Suppressor macrophage treated with lipopolysaccharide for 4 hours (primary cell): ENCODE measurements at places on chromosomes 4 and X.

- DNase-seq: peak; percentile 61
Observed at GRCh38 chr4:102687982-102688433, 72.8 kb downstream of the MANBA start.

DNA sequence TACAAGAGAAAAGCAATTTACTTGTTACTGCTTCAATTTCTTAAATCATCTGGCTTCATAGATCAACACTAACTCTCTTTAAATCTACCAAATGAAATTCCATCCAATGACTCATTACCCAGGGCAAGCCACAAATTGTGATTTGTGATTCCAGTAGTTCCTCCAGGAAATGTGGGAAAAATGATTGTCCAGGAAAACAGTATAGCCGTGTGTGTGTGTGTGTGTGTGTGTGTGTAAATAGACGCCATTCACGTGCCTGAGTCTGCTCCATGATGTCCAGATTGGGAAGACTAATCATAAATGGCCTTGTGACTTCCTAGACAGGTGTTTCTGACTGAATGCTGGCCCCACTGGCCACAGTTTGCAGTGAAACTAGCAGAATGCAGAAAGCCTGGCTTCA is 121.3 kb downstream of the HS6ST2 start:
- no peak for DNase-seq

DNA sequence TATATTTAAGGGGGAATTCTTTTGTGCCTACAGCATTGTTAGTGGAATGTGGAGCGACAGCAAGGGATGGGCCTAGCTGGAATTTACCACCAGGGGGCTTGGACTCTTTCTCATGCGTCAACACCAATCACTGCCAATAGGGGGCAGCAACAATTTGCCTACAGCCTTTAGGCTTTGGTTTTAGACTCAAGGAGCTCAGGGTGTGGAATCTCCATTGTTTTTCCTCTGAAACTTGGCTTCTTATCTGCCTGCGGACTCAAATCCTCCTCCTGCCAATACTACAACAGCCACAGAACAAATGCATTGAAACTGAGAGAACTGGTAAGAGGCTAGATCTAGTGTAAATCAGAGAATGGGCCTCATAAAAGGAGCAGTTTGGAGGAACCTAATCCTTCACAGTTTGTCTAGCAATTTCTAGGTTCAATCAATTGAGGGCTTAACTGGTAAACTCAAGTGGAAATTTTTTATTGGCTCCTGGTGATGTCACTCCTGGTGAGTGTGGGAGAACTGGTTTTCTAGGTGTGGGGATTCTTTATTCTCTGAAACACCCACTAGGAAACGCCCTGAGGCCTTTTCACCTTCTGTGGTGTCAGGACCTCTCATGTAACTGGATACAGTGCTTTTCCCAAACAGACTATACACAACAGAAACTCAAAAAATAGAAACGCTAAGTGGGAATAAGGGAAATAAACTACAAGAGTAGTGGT is 27.9 kb upstream of the TMSB4X start:
- DNase-seq: peak; percentile 87

GRCh38 chr4:129842096-129842495 is 746.1 kb downstream of the C4orf33 start:
- DNase-seq: no peak

- DNase-seq: no peak
Observed at GRCh38 chrX:113470166-113470565, 629.5 kb upstream of the AMOT start.

- no peak for DNase-seq
Observed at GRCh38 chrX:8304668-8305067, 133.6 kb upstream of the VCX2 start.

DNA sequence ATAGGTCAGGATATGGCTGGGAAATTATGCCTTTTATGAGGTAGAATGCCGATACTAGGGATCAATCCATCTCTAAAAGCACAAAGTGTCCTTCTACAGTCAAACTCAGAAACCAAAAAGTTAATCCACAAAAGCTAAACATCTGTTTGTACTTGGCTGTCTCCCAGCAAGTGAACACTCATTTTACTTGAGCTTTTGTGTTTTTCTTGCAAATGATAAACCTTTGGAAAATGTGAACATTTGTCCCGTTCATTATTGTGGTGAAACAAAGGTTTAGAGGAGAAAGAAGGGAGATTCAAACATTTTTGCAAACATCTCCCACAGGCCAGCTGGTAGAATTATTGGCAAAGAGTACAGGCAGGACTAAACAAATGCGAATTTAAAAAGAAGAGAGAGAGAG is 300.6 kb upstream of the SPANXN1 start:
- no peak for DNase-seq

GRCh38 chrX:40068048-40068447 is 29.7 kb downstream of the BCOR start:
- no peak for DNase-seq

- no peak for DNase-seq
Observed at GRCh38 chr4:126264839-126265238, 950.1 kb downstream of the FAT4 start.

DNA sequence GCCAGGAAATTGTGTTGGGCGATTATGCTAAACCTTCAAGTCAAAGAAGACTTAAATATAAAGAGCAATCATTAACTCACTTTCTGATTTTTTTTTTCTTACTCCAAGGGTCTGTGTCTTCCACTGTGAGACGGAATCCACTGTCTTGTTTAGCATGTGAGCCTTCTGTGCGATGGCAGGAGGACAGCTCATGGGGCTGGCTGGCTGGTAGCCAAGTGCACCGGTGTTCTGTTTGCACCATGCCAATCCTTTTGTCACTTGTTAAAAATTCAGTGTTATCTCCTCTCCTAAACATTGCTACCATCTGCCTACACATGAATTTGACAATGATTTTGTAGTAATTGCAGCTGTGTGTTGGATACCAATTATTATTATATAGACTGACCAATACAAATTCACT is 1056.3 kb upstream of the IGFBP7 start:
- no peak for DNase-seq

GRCh38 chrX:21412883-21413282 is 38.7 kb downstream of the CNKSR2 start:
- no peak for DNase-seq

DNA sequence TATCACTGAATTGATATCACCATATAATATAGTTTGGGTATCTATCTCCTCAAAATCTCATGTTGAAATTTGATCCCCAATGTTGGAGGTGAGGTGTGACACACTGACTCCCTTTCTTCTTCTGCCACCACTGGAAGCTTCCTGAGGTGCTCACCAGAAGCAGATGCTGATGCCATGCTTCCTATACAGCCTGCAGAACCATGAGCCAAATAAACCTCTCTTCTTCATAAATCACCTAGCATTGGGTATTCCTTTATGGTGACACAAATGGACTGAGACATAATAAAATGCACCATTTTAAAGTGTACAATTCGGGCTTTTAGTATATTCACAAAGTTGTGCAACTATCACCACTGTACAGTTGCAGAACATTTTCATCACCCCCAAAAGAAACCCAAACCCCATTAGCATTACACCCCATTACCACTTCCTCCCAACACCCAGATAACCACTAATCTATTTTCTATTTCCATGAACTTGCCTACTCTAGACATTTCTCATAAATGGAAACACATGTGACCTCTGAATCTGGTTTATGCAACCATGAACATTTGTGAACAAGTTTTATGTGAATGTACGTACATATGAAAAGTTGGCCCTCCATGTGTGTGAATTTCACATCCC is 148.9 kb downstream of the OPHN1 start:
- no peak for DNase-seq

GRCh38 chr4:158356301-158356700 is 146.0 kb downstream of the TMEM144 start:
- DNase-seq: no peak

DNA sequence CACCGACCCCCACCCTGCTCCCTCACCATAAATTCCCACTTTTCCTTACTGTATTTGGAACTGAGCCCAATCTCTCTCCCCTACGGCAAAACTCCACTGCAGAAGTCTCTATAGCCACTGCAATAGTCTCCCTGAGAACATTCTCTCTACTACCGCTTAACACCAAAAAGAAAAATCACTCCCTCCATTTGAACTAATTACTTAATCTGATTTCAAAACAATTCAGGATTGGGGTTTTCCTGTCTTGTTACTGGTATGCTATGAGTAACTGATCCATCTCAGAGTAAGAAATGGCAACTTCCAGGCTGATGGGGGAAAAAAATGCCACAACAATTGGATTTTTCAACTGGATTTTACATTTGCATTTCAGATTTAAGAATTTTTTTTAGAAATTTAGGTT is 5.8 kb downstream of the PAPSS1 start:
- peak; percentile 32 for DNase-seq

GRCh38 chr4:105990933-105991332 is 95.7 kb downstream of the NPNT start:
- no peak for DNase-seq

DNA sequence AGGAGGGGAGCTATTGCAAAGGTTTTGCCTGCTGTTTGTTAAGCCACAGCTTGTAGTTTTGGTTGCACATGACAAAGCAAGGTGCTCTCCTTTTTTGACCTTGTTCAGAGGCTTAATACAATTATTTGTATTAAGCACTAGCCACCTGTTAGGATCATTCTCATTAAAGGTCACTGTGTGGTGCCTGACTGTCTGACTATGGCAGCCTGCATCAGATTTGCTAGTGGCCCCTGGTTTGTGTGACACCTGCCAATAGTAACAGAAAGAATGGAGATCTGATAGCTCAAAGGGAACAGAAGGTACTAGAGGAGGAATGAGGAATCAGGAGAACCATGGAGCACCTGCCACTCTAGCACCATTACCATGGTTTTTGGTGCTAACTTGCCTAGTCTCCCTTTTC is 102.5 kb downstream of the POLA1 start:
- no peak for DNase-seq

- no peak for DNase-seq
Observed at GRCh38 chrX:29952016-29952415, 263.3 kb upstream of the MAGEB2 start.

DNA sequence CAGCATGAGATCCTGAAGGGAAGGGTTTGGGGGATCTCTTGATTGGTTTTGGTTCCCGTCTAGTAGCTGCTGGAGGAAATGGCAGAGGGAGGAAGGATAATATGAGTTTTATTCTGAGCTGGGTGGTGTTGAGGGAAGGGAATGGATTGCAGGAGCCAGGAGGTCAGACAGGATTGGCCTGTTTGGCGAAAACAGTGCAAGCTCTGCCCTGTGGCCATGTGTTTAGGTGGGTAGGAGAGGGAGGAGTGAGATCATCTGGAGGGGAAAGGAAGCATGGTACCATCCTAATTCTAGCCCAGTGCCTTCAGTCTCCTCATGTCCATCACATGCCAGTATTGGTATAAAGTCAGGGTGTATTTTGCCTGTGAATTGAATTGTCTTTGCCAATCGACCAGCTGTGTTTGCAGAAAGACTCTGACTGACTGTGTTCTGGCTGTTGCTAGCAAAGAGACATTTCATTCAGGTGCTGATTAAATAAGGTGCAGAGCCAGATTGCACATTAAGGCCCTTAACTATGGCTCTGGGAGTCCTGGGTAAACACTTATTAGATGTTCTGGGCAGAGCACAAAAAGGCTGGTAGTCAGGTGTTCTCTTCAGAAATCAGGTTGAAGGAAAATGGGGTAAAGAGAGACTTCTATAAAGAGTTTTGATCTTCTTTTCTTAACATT is 10.0 kb downstream of the TMEM164 start:
- DNase-seq: no peak

- no peak for DNase-seq
Observed at GRCh38 chrX:10534611-10535010, 85.8 kb downstream of the MID1 start.

DNA sequence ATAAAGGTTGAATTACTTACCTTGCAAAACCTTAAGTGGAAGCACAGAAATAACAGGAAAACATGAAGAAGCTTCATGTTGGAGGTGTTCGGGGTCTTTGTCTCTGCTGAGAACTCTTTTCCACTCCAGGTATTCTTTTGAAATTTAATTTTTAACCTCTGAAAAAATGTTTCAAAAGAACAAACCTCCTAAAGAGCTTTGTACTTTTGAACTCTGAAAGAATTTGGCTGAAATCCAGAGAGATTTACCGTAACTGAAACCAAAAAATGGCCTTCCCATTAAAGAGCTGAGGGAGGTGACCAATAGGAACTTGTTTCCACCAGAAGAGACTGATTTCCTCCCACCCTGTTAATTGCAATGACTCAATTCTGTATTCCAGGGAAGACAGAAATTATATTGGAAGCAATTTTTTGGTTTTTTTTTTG is at the start of gene CFI:
Gene CFI, minus strand, starts transcription at position 105 of the 425 bp plus-strand sequence. Its CDS starts 28 bp downstream, at position 77.
- peak; percentile 16 for DNase-seq

GRCh38 chr4:10732235-10732913 is 47.8 kb upstream of the CLNK start:
- DNase-seq: no peak

DNA sequence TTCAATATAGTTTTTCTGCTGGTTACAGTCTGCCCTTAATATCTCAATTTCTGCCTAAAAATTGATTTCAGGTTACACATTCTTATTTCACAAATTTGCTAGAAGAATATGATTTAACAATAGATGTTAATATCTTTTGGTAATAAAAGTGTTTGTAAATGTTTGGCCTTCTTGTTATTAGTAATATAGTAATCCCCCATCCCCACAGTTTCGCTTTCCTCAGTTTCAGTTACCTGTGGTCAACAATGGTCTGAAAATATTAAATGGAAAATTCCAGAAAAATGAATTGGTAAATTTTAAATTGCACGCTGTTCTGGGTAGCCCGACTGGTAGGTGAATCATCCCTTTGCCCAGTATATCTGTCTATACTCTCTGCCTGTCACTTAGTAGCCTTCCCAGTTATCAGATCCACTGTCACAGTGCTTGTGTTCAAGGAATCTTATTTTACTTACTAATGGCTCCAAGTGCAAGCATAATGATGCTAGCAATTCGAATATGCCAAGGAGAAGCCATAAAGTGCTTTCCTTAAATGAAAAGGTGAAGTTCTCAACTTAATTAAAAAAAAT is 3.5 kb upstream of the BMP2K start:
- DNase-seq: no peak

GRCh38 chr4:74874753-74875367 is 58.1 kb upstream of the PARM1 start:
- peak; percentile 82 for DNase-seq

DNA sequence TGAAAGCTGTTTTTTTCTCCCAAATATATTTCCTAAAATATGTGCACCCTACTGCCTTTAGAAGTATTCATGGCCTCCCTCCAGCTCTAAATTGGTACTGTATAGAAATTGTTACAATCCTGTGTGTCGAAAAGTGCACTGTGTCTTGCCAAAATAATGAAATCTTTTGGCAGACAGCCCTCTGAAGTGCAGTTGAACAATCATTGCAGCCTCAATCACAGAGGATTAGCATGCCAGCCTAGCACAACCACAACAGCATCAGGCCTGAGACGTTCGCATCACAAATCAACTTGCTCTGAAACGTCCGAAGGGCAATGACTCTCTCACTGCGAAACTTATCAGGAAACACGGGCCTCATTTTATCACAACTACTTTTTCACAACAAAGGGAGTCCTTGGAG is 99.0 kb downstream of the ANOS1 start:
- no peak for DNase-seq

DNA sequence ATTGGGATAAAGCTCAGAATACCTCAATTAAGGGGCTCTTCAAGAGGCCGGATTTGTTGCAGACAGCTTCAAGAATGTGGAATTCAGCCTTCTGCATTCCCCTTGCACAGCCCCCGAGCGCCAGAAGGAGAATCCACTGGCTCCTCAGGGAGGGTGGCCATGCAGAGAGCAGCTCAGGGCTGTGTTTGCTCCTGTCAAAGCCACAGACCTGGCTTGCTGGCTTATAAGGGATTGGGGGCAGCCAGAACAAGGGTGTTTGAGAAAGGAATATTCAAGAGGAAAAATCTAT is 36.8 kb downstream of the ING2 start:
- no peak for DNase-seq

GRCh38 chrX:81259714-81260395 is 58.0 kb downstream of the SH3BGRL start:
- DNase-seq: peak; percentile 21

- no peak for DNase-seq
Observed at GRCh38 chr4:151785484-151786157, 24.8 kb upstream of the GATB start.
